ENCODE measurements at places on chromosomes 3 and 15.

DNA sequence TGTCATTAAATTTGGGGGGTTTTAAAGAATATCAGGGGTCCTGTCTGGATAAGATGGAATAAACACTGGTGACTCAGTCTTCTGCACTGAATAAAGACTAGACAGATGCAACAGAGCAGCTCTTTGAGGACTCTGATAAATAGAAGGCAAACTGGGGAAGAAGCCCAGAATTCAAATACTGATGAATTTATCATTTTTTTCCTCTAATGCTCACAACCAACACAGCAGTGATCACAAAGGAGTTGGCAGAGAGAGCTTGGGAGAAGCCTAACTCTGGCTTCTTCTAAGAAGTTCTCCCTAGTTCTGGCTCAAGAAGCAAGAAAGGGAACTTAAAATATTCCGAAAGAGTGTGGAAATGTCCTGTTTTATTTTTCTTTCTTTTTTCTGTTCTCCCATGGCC is 597.8 kb downstream of the FGF12 start:
- DNase-seq, result no peak

DNA sequence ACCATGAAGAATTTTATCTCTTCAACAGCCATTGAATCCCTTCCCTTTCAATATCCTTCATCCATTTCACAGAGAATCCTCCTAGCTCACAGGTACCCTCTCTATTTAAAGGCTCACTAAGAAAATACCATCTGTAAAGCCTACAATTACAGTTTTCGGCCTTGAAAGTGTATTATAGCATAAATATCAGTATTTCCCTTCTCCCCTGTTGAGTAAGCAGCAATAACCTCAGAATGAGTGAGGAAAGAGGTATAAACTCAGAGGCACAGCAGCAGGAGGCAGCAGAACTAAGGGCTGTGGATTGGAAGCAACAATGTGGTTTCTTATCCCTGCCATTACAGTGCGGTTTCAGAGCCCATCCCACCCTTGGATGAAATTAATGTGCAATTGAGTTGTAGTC is 360.6 kb upstream of the ATP10A start:
- no peak for DNase-seq

- no peak for DNase-seq
Observed at GRCh38 chr15:57354436-57355123, 21.7 kb upstream of the CGNL1 start.

DNA sequence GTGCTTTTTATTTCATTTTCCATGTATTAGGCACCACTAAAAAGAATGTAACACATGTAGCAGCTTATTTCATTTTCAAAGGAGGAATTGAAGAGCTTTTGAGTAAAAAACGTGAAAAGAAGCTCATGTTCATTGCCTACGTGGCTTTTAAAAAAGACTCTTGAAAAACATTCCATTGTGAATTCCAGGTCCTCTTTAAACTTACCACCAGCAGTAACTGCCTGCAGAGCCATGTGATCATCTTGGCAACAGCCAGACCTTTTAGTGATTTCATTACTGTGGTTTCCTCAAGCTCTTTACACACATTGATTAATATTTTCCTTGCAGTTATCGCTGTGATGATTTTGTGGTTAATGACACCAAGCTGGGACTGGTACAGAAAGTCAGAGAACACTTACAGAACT is 43.8 kb upstream of the FBXL22 start:
- peak; percentile 100 for DNase-seq

DNA sequence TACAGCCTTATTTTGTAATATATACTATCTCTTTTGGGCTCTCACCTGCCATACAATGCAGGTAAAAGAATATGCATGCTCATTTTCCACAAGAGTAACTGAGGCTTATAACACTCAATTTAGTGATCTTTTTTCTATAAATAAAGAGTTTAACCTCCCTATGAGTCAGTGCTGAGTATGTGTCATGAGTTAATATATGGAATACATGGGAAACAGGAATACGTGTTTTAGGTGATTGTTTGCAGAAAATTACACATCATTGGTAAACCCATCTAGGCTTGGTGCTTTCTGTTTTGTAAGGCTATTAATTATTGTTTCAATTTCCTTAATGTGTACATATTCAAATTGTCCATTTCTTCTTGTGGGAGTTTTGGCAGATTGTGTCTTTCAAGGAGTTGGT is 411.3 kb downstream of the GRM7 start:
- no peak for DNase-seq

GRCh38 chr3:129626744-129627349 is 20.4 kb upstream of the PLXND1 start:
- DNase-seq, result peak; percentile 59

DNA sequence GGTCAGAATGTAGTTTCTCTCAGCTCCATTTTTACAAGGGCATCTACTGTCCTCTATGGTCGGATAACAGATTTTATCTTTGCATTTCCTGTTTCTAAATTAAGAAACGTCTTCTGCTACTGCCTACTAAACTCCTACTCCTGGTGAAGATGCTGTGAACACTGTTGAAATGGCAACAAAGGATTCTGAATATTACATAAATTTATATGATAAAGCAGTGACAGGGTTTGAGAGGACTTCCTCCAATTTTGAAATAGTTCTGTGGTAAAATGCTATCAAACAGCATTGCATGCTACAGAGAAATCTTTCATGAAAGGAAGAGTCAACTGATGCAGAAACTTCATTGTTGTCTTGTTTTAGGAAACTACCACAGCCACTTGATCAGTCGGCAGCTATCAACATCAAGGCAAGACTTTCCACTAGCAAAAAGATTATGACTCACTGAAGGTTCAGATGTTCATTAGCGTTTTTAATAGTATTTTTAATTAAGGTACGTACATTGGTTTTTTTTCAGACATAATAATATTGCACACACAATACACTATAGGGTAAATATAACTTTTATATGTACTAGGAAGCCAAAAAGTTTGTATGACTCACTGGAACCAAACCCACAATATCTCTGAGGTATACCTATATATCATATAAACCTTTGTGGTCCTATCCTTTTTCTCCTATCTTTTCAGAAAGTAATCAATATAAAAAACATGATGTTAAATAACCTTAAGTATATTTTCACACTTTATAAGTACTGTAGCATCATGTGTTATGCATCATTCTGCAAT is 156.1 kb downstream of the STAG1 start:
- DNase-seq, result no peak

GRCh38 chr3:120410116-120410515 is 40.7 kb downstream of the FSTL1 start:
- no peak for DNase-seq

GRCh38 chr15:74182131-74182530 is 8.6 kb downstream of the ISLR start:
- DNase-seq, result no peak

- no peak for DNase-seq
Observed at GRCh38 chr3:81095956-81096355, 665.5 kb downstream of the GBE1 start.

DNA sequence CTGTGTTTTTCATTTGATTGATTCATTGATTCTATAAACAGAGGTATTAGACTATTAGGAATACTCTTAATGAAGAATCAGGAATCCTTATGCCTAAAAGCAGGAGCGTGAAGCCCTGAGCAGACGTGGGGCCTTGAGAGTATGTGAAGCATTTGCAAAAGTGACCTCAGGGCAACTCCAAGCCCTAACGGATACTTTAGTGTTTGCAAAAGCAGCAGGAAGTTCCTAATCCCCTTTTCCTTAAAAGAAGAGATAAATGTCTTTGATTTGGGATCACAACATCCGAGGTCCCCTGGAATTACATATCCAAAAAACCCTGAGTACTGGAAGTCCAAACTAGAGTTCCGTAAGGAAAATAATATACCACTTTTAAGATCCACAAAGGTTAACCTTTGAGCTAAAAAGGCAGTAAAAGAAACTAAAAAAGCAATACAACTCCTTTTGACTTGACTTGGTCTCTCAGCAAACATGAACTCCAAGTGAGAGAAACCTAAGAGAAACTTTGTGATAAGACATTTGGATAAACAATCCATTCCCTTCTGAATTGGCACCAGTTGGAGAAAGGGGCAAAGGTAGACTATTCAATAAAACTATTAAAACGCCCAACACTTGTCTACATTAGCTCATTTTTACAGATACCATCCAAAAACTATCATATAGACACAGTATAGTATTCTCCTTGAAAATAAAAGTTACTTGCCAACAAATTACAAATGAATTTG is 27.4 kb downstream of the PRTG start:
- DNase-seq, result no peak

- DNase-seq, result no peak
Observed at GRCh38 chr15:70532531-70533186, 230.7 kb downstream of the UACA start.

DNA sequence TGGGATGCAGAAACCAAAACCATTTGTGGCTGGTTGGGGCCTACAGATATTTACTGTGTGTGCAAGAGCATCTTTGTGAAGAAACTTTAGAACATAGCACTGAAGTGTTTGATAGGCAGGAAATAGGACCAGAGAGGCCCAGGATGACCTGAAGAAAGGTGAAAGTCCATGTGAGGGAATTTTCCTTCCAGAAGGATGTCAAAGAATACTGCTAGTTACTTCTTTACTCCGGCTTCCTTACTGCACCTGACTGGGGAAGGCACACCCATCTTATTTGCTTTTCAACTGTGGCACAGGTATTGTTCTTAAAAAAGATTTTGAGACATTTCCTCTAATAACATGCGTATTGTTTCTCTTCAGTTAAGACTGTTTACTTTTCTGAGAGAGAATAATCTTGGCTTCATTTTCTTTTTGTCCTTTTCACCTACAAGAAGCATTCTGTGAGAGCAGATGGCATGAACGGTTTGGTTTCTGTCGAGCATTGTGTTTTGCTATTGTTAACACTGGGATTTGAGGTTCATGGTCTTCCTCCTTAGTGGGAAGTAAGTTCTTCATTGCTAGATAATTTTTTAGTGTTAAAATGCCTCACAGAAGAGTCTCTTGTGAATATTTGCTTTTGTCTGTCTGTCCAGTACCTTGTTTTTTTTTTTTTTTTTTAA is 71.5 kb downstream of the SLCO3A1 start:
- DNase-seq, result no peak

- peak; percentile 49 for DNase-seq
Observed at GRCh38 chr3:173892547-173892946, 495.0 kb downstream of the NLGN1 start.

- no peak for DNase-seq
Observed at GRCh38 chr3:185709251-185709955, 115.4 kb downstream of the IGF2BP2 start.

- peak; percentile 81 for DNase-seq
Observed at GRCh38 chr3:129230311-129231019, 18.9 kb upstream of the COPG1 start.

DNA sequence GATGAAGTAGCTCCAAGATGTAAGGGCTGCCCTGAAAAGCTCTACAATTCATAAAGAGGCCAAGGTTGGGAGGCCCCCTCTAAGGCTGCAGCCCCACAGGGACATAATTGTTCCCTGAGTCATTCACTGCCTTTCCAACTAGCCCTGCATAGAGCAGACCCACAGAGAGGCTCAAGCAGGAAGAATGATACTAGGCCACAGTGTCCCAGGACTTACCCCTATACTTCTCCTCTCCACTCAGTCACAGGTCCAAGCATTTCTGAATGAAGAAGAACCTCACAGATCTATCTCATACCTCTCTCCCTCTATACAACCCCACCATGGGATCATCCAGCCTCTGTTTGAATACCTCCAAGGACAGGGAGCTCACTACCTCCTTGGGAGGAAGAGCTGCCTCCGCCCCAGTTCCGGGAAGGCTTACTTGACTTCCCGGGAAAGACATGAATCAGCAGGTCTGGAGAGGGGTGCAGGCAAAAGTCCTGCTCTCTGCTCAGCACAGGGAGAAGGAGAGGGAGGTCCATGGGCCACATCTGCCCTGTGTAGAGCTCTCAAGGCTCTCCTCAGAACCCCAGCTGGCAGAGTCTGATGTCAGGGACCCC is 6.9 kb upstream of the SKIC8 start:
- DNase-seq, result peak; percentile 71

- no peak for DNase-seq
Observed at GRCh38 chr3:167723872-167724271, 10.8 kb downstream of the PDCD10 start.
